ENCODE measurements at places on chromosomes 3 and 15.

DNA sequence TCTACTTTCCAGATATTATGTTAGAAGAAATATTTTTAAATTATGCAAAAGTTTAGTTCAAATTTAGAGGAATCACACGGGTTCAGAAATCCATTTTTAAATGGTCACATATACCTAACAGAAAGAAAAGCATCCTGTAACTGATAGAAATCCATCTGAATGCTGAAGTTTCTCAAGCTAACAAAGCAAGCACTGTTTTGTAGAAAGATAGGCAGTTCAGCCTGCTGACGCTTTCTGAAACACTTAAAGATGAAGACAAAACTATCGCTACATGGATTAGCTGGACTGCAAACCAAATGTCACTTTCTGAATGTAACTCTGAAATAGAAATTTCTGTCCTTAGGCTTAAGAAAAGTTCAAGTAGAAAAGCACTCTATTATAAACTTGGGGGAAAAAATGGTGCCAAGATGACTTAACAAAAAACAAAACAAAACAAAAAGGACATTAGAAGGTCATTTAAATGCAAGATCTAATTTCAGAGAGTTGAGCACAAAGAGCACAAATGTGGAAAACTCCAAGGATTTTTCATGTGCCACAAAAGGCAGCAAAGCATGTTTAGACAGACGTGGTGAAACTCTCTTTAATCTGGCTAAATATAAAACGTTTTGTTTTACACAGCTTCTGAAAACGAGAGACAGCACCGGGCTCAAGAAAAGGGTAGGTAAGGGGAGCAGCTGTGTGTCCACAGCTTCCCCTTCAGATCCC lies 1.2 kb downstream of the PLOD2 start:
- no peak for DNase-seq

DNA sequence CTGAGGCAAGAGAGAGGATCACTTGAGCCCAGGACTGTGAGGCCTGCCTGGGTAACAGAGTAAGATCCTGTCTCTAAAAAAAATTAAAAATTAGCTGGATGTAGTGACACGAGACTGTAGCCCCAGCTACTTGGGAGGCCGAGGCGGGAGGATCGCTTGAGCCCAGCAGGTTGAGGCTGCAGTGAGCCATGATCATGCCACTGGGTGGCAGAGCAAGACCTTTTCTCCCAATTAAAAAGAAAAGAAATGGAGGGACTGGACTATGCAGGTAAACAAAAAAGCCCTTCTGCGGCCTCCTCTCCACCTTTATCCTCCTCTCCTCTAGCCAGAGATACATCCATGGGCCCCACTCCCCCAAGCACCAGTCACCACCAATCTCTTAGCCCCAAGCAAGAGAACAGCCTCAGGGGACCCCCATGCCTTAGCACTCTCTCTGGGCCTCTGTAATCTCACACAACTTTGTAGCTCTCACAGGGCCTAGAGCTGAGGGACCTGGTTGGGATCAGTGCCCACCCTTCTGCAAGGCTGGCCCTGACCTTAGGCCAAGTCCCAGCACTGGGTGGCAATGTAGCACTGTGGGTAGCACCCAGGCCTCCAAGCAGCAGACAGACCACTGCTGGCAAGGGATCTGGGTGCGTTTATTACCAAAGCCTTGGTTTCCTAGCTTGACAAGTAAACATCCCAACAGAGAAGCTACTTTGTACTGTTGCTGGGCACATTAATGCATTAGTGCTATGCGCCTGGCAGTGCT lies 43.4 kb downstream of the FAM174B start:
- DNase-seq = peak; percentile 39

- DNase-seq = peak; percentile 47
Observed at GRCh38 chr3:36792342-36792741, 28.0 kb upstream of the DCLK3 start.

GRCh38 chr3:150110097-150110496 lies 139.4 kb upstream of the PFN2 start:
- DNase-seq = no peak

- DNase-seq = no peak
Observed at GRCh38 chr3:117195034-117195433, 485.5 kb downstream of the TUSC7 start.

DNA sequence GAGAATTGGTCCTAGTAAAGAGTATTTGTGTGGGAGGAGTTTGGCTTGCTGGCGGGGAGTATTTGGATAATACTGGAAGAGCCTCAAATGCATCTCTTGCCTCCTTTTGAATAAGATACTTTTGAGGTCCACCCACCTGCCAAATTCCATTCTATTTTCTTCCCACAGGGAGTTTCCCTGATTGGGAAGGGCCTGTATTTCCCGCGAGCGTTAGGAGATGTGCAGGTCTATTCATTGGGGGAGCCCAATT lies 406 bp upstream of the RASA2 start:
- DNase-seq = no peak

- DNase-seq = no peak
Observed at GRCh38 chr3:175598740-175599139, 739.6 kb downstream of the NAALADL2 start.

- DNase-seq = peak; percentile 65
Observed at GRCh38 chr3:159273608-159274007, 471.8 kb downstream of the MFSD1 start.

DNA sequence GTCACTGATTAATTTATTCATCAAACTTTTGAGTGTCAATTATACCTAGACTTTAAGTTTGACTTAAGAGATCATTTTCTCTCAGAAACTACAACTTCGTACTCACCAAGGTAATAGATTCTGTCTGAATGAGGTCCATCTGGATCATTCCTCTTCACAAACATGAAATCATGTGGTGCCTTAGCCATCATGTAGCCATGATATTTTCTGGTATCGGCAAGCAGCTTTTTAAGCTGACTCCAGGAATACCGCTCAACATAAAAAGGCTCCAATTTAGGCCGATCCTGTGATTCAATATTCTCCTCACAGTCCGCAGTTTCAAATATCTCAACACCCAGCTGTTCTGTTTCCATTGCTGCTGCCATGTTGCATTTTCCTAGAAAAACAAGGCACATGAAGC lies 5.3 kb downstream of the DPP8 start:
- no peak for DNase-seq

- peak; percentile 69 for DNase-seq
Observed at GRCh38 chr15:50939911-50940310, 31.4 kb downstream of the AP4E1 start.

- peak; percentile 34 for DNase-seq
Observed at GRCh38 chr15:59532770-59533379, 78.7 kb upstream of the GCNT3 start.

DNA sequence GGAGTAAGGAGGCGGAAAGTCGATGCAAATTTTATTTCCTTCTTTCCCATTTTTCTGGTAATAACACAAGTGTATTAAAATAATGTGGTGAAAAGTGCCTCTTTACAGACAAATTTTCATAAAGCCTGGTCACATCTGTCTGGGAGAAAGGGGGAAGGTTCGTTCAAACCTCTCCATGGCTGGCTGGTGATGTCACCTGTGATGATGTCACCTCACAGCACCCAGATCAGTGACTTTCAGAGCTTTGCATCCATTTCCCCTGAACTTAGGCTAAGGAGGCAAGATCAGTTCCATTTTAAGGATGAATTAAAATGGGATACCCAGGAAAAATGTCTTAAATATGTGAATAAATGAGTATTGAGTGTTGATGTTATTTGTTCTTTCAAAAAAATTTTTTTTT lies 34.1 kb downstream of the ATP10A start:
- peak; percentile 43 for DNase-seq

- DNase-seq = no peak
Observed at GRCh38 chr3:120682095-120682681, at the start of gene HGD. Gene HGD (minus strand): TSS chr3:120682239. CDS start chr3:120682111, 128 bp downstream.

- DNase-seq = peak; percentile 12
Observed at GRCh38 chr3:73536336-73536895, 88.3 kb downstream of the PDZRN3 start.

GRCh38 chr15:95758851-95759250 lies 571.6 kb upstream of the NR2F2 start:
- DNase-seq = no peak

- no peak for DNase-seq
Observed at GRCh38 chr3:43211681-43212080, 74.7 kb upstream of the SNRK start.

DNA sequence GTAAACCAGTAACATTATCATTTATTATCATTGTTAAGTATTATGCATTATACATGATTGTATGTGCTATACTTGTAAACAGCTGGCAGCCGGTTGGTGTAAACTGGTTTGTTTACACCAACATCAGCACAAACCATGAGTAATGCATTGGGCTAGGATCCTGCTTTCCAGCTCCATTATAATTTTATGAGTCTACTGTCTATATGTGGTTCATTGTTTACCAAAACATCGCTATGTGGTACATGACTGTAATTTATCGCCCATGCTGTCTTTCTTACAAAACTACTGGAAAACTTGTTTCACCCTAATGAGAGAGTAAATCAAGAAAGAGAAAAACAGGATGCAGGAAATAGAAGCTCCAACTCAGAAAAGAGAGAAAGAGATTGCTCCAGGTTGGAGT lies 224.8 kb upstream of the CBLB start:
- DNase-seq = no peak

DNA sequence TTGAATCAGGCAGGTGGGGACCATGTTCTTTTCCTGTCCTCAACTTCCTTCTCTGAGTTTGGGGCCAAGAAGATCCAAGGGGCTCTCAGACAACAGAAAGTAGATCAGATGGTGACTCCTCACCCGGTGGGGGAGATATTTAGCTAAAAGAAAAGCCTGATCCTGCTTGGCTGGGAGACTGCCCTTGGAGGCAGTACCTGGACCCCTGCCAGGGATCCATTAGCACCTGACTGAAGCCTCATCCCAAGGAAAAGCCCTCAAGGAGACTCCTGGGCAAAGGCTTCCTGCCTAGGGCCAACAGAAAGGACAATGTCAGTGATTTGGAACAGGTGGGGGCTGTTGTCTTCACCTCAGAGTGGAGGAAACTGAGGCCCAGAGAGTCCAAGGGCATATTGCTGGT lies 33.5 kb upstream of the HHATL start:
- no peak for DNase-seq

DNA sequence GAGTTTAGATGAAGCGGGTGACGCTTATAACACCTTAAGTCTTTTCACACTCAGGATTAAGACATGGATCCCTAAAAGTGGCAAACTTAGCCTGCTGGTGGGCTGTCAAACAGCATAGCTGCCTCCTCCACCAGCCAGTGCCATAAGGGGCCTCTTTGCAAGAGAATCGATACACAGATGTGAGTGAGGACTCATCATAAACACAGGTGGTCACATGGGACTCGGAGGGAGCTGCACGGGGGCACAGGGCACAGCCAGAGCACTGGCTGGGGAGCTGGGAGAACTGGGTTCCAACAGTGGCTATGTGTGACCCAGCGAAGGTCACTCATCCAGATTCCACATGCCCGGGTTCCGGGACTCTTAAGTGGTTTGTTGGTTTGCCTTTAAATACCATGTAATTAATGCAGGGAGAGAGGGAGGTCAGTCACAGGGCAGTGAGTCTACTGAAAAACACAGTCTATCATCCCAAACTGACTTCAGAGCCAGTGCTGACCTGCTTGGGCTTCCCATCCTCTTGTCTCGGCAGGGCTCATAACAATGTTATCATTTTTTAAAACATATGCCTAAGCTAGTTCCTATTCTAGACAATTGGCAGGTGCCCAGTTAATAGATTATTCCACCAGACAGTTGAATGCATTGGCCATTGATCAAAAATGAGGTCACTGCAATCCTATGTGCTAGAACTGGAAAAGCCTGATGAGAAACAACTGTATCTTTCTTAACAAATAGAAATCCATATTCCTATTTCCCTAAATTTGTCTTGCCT lies 51.8 kb downstream of the SLC12A8 start:
- peak; percentile 62 for DNase-seq

DNA sequence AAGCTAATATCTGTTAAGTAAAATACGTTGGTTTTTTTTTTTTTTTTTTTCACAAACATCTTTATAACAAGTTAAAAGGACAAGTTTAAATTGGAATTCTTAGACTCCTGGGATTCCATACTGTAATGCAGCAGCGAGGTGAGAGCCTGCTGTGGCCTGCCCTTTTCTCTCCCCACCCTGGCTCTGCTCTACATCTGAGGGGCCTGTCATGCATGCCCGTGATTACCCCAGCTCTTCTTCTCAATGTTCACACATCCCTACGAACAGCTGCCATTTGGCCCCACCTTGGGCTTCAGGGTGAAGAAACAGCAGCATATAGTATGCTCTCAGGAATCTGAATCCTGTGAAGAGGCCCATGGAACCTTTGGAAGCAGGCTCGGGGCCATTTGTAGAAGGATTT lies 14.7 kb downstream of the CFAP91 start:
- no peak for DNase-seq

GRCh38 chr3:192373586-192373985 lies 353.8 kb downstream of the FGF12 start:
- no peak for DNase-seq

- no peak for DNase-seq
Observed at GRCh38 chr3:185647134-185647879, 61.2 kb downstream of the SENP2 start.

GRCh38 chr3:45479621-45480035 lies 91.3 kb downstream of the LARS2 start:
- DNase-seq = peak; percentile 94

DNA sequence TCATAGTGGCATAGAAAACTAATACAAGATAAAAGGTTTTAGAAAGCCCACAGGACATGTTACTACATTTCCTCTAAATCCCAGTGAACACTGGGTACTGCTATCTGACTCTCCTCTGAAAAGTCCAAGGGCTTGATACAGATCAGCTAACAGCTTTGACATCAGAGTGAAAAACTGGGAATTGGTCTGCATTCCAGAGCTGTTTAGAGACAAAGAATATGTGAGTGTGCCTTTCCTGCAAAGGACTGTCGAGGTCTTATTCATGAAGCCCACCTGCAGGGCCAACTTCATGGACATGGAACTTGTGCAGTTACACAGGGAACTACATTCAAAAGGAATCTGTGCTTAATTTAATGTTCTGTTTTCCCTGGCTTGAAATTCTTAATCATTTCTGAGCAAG lies 5.2 kb upstream of the TMCO5A start:
- peak; percentile 38 for DNase-seq

GRCh38 chr3:124985349-124985748 lies 50.8 kb upstream of the MUC13 start:
- peak; percentile 91 for DNase-seq

- no peak for DNase-seq
Observed at GRCh38 chr3:133388696-133389395, 11.0 kb upstream of the BFSP2 start.

DNA sequence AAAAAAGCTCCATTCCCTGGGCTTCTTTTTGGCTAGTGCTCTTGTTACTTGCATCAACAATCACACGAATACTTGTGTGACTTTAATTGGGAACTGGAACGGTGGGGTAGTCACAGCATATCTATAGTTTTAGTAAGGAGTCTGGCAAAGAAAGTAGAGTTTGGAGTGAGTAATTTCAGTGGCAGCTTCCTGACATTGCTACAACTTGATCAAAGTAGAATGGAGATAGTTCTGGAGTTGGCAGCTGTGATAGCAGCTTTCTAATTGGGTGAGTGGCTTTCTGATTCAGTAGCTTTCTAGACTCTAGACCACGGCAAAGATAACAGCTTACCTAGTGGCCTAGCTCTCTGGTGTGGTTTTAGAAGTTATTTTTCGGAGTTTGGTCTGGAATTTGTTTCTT lies 475.0 kb downstream of the TUSC7 start:
- peak; percentile 93 for DNase-seq

Data from EH (cell line).